ENCODE measurements at places on chromosomes 7 and 10. TPM values are rescaled to one million over a fixed set of nuclear protein-coding genes. Genes with fewer than 3 reads are reported as not detected.

GRCh38 chr10:75250934-75251333 lies 15.2 kb upstream of the COMTD1 start:
- DNase-seq = no peak

DNA sequence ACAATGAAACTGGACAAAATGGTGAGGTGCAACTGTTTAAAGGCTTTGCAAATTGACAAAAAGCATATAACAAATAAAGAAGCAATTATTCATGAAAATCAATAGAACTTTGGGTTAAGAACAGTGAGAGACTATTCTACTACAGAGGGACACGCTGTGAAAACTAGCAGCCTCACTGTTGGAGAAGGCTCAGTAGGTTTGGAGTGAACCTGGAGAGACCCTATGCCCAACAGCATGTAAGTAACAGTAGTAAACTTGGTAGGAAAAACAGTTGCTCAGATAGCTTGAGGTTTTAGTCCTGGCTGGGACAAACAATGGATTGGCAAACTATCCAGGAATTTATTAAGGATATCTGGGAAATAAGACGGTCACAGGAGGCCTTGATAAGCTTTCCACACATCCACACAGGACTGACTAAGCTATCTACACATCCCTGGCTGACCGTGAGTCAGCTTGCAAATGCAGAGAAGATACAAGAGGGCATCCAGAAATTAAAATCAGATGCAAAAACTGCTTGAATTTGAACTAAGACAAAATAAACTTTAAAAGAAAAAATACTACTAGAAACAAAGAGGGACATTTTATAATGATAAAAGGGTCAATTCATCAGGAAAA lies 15.9 kb downstream of the FAM149B1 start:
- no peak for DNase-seq

GRCh38 chr10:133528845-133529575 lies 1.8 kb downstream of the CYP2E1 start:
- DNase-seq = no peak

DNA sequence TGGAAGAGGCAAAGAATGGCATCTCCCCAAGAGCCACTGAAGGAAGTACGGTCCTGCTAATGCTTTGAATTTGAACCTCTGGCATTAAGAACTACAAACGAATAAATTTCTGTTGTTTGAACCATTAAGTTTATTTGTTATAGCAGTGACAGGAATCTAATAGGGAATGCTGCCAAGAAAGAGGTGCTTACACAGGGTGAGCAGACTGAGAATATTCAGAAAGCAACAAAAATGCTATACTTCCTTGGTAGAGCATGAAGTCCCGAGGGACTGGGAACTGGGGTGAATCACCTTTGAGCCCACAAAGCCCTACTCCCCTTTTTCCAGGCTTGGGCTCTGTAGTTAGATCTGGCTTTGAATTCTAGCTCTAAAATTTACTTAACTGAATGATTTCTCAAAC lies 45.0 kb downstream of the PANK1 start:
- no peak for DNase-seq

FBXW4 gene
- total RNA-seq = 38.2 TPM

DNA sequence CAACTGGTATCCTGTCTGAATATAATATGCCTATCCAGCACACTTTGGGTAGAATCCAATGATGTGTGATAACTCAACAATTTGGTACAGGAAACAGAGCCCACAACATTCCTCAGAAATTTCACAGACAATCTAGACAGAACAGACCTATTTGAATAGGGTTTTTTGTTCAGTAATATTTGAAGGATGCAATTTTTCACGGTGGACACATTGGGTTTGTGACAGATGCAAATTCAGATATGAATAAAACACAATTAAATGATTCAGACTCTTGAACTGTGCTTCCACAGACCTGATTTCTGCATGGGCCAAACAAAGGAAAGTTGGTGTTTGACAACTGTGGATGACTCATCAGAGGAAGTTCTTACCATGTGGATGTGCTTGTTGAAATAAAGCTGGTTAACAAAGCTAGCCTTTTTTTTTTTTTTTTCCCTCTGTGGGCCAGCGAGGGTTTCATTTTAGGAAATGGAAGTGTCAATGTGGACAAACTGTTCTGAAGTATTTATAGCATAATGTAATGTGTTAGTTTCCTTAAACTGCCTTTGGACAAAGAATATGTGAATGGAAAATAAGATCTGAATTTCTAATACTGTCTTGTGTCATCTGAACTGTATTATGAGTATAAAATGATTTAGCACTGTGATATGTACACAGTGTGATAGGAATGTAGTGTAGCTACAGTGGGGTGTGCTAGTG lies 43.2 kb upstream of the FAM133B start:
- DNase-seq = peak; percentile 54

ABCC2 gene
- total RNA-seq = 0.87 TPM

RELN gene
- total RNA-seq = not detected

ADAM12 gene
- 1.3 TPM for total RNA-seq

DNA sequence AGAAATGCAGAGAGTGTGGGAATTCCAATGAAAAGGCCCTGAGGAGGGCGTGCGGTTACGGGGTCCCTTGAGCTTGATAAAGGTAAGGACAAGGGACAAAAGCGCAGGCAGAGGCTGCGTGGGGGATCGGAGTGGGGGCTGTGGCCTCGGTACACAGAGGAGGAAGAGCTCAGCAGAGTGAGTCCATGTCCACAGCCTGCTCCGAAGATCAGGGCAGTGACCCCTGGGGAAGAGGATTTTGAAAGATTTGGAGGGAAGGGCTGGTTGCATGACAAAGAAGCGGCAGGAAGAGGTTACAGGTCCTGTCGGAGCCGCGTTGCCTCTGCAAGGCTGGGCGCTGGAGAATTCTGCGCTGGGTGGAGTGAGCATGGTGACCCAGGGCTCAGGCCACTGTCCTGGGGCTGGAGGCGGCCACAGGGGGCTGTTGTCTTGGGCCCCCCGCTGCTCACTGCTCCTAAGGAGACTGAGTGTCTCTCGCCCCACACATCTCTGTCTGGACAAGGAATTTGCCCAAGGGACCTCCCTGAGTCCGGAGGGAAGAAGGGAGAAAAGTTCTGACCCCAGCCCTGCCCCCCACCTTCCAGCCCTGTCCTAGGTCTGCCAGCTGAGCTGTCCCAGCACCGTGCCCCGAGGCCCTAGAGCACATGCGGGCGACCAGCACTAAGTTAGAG lies 69.8 kb upstream of the INSIG1 start:
- no peak for DNase-seq

GRCh38 chr10:43628956-43629355 lies 19.7 kb downstream of the ZNF32 start:
- no peak for DNase-seq

COBL gene
- total RNA-seq = not detected

DNA sequence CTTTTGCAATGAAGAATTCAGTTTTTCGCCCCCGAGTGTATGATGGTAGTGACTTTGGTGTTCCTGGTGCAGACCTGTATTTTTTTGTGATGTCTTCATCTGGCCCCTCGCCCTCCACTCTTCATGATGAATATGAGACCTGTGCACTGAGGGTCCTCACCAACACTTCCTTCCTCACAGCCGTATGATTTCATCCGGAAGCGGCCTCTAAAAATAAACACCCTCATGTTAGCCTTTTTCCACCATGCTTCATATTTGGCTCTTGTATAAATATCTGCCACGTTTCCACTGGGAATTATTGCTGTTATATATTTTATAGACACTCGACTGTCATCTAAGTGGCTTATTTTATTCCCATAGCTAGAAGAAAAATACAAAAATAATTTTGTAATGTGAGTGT lies 160.4 kb downstream of the MGMT start:
- DNase-seq = no peak

CREB5 gene
- 1.5 TPM for total RNA-seq

- DNase-seq = no peak
Measured at GRCh38 chr7:92547579-92547978, 19.0 kb downstream of the RBM48 start.

DNA sequence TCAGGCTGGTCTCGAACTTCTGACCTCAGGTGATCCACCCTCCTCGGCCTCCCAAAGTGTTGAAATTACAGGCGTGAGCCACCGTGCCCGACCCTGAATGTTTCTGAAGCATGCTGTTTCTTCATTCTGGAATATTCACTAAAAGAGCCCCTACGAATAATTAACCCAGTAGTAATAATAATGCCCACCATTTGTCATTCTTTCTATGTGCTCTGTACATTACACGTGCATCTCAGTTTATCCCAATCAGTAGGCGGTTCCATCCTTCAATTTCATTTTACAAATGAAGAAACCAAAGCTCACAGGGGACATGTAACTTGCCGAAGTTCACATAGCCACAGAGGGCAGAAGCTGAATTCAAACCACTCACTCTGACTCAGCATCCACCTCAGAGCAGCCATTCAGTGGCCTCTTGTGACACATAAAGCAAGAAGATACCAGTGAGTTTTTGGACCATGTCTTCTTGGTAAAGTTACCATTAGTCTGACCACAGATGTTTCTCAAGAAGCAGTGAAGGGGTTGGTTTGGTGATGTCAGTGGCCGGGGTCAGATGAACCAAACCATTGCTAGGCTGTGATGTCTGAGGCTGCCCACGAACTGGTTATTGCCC lies 71.9 kb upstream of the DUSP5 start:
- DNase-seq = peak; percentile 91

DNA sequence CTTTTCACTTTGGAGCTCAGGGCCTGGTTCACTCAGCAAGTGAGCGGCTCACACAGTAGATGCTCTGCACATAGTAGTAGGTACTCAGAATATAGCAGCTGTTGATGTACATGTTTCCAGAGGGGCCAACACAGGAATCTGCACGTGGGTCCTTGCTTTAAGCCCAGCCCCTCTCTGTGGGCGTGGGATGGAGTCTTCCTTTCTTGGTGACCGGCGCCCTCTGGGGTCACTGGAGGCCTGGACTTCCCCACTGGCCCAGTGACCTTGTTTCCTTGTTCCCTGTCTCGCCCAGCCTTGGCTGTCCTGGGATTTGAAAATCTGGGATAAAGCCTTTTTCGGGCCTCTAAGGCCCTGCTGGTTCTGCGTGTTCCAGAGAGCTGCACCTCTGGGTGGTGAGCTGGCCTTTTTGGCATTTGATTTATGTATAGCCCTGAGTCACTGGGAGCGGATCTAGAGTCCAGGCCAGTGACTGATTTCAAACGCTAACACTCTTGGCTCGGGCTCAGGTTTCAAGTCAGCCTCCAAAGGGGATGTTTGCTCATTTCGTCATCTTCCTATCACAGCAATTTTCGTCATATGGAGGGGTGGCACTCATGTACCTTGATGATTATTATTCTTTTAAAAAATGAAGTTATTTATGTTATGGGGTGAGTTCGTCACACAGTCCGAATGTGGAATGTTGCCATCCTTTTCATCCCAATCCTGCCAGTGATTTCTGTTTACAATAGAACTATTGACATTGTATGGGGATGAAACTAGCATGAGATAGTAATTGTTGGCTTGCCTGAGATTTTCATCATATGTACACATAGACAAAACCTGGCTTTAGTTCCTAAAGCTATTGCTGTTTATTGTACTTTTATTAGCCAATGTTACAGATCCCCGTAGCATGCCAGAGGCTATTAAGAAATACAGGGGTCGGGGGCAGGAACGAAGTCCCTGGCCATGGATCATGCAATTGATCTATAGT lies 65.5 kb downstream of the CUX1 start:
- no peak for DNase-seq

ZNF804B gene
- not detected for total RNA-seq

DNA sequence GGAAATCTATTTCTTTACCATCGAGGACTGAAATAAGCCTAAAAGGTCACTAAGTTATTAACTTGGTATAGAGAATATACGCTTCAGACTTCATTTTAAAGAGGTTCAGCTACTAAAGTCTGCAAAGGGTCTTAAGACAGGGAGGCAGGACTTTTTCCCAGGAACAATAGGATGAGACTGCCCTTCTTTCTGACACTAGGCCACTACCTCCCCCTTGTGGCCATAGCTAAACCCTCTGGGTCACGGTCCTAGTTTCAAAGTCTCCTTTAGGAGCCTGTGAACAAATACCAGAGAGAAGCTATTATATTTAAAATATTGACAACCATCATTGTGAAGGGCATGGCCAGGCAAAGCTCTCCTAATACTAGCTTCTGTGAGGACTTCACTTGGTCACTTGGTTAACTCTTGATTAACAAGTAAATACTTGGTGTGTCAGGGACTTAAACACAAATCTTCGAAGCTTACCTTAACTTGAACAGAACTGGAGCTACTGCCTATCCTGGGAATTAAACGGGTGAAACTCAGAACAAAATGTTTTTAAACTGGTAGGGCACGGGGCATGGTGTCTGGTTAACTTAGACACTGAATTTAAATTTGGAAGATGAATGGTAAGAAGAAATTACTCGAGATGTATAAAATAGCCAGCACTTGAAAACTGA lies 75.6 kb downstream of the CCDC6 start:
- DNase-seq = peak; percentile 41

DNA sequence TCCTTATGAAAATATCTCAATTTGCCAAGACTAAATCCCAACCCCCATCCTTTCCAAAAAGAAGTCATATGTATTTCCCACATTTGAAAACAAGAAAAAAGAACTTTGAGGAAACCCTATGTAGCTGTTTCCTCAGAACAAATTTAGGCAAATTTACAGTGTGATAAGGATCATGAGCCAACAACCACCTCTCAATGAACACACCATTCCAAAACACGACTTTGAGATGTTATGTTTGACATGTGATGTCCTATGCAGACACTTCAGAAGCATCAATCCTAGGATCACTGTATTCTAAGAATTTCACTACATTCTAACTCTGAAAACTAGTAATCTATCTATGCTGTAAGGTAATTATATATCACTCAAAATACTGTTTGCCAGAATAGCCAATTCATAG lies 62.2 kb downstream of the NT5C2 start:
- no peak for DNase-seq

FAM241B gene
- 12.5 TPM for total RNA-seq

GRID2IP gene
- 0.18 TPM for total RNA-seq

GRCh38 chr10:21398563-21399231 lies 126.8 kb downstream of the SKIDA1 start:
- no peak for DNase-seq

GRCh38 chr7:120417244-120417979 lies 144.4 kb downstream of the KCND2 start:
- no peak for DNase-seq

HOXA7 gene
- total RNA-seq = not detected

DNA sequence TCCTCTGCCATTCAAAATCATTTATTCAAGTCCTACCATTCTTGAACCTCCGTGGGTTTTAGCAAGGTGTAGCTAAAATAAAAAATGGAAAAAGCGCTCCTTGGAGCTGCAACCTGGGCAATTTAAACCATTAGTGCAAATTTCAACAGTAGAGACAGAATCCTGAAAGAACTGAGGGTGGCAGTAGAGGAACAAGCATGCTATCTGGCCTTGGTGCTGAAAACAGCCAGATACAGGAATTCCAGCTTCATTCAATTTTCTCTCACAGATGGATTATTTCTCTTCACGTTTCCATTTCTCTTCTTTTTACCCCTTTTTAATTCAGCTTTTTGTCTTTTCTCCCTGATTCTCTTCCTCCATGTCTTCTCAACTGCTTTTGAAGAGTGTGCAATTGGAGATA lies 77.7 kb downstream of the OTUD1 start:
- DNase-seq = no peak

CALHM3 gene
- not detected for total RNA-seq

DNA sequence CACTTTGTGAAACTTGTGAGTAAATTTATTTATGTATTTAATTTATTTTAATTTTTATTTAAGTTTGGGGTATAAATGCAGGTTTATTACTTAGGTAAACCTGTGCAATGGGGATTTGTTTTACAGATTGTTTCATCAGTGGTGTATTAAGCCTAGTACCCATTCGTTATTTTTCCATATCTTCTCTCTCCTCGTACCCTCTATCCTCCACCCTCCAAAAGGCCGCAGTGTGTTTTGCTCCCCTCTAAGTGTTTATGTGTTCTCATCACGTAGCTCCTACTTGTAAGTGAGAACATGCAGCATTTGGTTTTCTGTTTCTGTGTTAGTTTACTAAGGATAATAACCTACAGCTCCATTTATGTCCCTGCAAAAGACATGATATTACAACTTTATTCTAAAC lies 145.4 kb upstream of the SMIM30 start:
- no peak for DNase-seq

Measured in activated CD8-positive, alpha-beta T cell treated with anti-CD3 and anti-CD28 coated beads for 36 hours (primary cell).